ENCODE measurements at places on chromosomes 2 and 18.
A peak's percentile ranks its signal among the peaks of the same experiment; 100 is the strongest.

DNA sequence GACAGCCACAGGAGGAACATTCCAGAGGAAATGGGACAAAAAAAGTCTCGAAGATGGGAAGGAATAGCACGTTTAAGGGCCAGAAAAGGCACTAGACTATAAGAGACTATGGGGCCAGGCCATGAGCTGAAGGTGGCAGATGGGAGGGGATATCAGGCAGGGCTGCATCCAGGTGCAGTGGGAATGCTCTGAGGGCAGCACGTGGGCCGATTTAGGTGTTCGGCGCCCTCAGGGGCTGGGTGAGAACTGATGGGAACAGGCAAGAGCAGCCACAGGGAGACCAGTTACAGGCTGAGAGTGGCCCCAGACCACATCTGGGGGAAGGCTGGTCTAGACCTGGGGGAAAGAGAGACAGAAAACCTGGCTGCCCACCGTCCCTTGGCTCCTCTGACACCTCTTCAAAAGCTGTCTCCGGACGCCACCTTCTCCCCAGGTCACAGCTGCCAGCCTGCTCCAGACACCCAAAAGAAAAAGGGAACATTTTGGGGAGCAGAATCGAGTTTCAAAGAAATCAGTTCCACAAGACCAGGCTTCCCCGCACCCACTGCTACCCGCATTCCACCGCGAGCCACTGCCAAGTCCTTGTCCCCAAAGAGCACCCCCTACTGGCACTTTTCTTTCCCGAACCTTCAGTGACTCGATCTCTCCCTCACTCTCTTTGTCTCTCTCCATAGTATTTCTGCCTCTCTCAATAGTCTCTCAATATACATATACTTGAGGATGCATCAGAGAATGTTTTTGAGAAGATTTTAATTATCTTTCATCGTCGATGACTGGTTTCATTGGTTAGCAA lies 190.1 kb upstream of the AGAP1 start:
- no peak for DNase-seq

GRCh38 chr2:240133401-240133800 lies 2.7 kb downstream of the COPS9 start:
- DNase-seq: no peak

GRCh38 chr2:168338803-168339437 lies 91.5 kb upstream of the STK39 start:
- DNase-seq: no peak

DNA sequence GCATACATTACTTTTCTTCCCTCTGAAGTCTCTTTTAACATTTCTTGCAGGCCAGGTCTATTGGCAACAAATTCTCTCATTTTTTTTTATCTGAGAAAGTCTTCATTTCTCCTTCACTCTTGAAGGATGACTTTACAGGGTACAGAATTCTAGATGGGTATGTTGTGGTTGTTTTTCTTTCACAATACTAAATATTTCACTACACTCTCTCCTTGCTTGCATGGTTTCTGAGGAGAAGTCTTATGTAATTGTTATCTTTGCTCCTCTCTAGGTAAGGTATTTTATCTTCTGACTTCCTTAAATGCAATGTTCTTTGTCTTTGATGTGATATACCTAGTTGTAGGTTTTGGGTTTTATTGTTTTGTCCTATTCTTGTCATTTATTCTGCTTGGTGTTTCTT lies 371.1 kb downstream of the FIGN start:
- DNase-seq: no peak

DNA sequence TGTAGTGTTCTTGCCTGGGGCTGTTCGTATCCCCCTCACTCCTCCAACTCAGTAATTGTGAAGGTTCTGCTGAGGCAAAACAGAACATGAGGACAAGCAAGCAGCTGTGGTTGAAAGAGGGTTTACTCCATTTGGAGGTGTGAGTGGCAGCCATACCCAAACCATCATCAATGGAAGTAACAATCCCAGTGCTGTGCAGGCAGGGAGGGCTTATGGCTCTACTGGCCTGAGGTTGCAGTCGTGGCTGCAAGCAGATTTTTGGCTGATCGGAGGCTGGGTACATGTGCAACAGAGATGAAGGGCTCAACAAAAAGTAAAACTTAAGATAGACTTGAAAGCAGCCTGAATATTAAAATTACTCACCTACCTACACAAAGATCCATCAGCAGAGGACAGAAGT lies 13.2 kb downstream of the SRSF7 start:
- DNase-seq: no peak

DNA sequence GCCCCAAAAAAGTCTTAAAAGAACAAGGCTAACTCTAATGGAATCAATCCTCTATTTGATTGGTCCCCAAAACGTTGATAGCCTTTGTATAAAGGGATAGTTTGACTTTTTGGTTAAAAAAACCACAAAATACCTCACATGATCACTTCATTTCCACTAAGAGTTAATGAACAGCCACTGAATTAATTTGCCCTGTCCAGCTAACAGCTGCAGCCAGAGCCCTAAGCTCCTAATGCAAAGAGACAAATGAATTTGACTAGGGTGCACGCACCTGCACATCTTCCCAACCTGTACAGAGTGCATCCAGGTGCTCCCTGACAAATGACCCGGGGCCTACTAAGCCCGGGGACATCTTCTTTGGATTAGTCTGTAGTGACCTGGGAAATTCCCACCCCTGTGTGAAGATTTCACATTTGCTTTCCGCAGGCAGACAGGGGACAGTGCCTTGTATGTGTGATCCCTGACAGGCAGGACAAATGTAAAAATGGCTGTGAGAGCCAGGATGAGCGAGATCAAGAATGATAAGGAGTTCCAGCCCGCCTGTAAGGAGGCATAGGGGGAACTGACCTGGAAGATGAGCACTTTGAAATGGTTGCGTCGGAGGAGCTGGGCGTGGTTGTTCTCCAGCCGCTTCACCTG lies 893 bp downstream of the CAVIN2 start:
- no peak for DNase-seq

DNA sequence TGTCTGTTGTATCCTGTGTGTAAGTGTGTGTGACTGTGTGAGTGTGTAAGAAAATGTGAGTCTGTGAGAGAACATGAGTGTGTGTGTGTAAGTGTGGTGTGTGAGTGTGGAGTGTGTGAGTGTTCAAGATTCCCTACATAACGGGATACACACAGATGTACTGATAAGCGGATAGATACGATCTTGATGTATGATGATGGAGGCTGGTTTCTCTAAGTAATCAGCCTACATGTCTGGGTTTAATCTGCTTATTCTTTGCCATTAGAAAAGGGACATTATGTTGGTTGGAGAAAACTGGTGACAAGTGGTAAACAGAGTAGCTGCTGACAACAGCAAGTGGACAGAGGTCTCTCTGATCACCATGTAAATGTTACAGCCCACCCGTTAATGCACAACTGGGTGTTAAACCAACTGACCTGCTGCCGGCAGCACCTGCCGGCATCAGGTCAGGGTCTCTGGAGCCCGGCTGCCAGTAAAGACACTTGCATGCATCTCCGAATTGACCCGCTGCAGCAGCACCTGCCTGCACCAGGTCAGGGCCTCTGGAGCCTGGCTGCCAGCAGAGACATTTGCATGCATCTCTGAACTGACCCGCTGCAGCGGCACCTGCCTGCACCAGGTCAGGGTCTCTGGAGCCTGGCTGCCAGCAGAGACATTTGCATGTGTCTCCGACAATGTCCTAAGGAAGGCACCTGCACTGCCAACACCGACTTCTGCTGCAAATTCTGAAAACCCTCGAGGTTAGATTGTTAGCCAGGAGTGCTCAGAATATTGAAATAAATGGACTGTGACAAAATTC lies 87.5 kb downstream of the MBP start:
- no peak for DNase-seq

DNA sequence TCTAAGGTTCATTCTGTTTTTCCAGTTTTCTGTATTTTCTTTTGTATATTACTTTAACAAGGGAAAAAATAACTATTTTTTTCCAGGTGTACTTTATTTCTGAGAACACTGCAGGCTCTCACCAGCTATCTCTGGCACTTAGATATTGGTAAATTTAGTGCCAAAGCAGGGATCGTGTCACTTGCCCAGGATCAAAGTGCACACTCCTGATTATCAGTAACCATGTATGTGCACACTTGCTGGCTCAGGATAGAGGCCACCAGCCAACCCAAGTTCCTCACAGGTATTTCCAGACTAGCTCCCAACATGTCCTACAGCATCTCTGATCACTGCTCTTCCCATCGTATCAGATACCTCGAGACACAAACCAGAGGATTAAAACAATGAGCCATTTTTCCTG lies 5.8 kb upstream of the FZD5 start:
- DNase-seq: no peak

DNA sequence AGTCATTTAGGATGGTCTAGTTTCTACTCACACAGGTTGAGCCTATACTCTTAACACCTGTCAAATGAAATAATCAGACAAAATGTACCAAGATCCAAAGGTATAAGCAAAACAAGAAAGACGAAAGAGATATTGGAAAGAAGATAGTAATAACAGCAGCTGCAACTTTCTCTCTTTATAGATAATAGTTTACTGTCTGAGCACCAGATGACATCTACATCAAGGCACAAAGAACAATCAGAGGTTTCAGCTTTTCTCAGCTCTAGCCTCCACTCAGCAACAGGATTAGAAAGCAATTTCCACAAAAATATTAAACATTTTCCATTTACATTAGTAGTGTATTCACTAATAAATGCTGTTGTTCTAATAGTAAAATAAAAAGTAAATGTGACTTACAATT lies 66.3 kb downstream of the RTTN start:
- DNase-seq: no peak

DNA sequence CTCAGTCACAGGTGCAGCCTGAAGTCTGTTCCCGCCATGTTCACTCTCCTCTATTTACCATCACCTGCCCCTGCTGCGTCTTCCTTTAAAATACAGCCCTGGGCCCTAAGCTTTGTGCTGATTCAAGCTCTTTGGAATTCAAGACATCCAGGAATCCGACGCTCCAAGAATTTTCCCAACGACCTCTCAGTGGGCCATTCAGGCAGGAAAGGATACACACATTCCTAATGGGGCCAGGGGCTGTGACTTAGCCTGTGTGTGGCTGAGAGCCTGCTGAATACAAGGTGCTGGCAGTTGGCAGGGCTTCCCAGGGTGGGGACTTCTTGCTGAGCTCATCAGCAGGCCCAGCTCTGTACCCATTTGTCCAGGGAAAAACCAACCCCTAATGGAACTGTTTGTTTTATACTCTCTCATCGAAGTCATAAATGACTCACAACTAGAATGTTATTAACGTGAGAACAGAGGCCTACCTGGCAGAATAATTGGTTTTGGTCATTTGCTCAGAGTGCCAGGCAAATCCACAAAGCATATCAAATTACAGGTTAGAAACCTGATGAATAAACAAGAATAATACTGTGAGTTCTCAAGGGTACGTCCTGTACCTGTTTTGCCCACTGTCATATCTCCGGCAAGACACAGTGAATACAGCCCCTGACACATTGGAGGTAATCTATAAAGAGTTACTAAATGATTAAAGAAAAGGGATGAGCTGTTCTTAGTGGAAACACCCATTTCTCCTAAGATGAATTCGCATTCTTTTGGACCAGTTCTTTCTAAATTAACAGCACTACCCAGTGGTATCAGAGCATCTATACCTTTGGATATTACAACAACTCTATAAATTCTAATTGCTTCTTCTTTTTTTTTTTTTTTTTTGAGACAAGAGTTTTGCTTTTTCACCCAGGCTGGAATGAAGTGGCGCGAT lies 12.6 kb upstream of the KCMF1 start:
- DNase-seq: no peak

DNA sequence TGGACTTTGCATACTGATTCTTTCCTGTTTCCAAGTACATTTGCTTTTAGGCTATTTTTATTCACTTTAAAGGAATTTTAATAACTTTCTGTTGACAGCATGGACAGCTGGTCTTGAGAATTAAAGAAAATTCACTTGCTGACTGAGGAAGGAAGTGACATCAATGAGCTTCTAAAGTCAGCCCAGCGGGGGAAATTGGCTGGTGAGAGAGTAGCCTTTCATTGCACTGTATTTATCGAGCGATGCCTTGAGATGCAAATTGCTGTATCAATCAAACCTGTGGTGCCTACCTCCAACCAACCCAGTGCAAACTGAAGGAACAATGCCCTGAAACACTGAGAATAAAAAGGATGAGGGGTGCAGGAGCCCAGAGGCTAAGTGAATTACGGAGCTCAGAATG lies 91.4 kb upstream of the AQP4 start:
- DNase-seq: no peak

DNA sequence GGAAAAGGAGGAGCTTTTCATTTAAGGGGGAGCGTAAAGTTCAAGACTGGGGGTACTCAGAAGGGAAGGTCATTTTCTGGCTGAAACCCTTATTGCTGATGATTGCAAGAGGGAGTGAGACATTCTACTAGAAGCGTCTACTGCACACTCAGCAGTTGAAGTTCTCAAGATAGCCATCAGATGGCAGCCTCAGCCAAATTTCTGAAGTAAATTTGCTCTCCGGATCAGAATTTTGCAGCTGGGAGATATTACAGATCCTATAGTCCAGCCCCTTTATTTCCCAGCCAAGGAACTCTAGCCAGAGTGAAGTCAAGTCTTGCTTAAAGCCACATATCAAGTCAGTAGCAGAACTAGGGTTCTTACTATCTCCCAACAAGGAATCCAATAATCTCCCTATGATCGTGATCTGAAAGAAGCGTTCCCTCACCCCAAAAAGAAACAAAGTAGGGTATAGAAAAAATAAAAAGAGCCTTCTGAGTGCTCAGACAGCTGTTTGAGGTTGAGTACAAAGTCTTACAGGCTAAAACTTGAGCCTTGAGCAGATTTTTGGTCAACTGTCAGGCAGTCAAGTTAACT lies 24.0 kb downstream of the RAX start:
- DNase-seq: peak; percentile 26

GRCh38 chr2:70009762-70010575 lies 48.5 kb upstream of the ASPRV1 start:
- DNase-seq: no peak

DNA sequence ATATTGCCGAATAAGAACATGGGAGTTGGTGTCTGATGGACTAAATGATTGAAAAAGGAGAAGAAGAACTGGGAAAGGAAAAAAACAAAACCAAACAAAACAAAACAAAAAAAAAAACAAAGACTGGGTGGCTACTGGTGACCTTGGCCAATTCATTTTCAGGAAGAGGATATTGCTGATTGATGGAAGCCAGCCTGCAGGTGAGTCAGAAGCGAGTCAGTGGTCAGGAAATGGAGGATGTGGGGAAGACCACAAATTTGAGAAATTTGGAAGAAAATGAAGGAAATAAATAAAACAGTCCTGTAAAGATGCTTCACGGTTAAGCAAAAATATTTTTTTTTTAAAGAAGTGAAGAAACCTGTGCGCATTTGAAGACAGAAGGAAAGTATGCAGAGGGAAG lies 296.9 kb downstream of the ZNF521 start:
- DNase-seq: no peak

DNA sequence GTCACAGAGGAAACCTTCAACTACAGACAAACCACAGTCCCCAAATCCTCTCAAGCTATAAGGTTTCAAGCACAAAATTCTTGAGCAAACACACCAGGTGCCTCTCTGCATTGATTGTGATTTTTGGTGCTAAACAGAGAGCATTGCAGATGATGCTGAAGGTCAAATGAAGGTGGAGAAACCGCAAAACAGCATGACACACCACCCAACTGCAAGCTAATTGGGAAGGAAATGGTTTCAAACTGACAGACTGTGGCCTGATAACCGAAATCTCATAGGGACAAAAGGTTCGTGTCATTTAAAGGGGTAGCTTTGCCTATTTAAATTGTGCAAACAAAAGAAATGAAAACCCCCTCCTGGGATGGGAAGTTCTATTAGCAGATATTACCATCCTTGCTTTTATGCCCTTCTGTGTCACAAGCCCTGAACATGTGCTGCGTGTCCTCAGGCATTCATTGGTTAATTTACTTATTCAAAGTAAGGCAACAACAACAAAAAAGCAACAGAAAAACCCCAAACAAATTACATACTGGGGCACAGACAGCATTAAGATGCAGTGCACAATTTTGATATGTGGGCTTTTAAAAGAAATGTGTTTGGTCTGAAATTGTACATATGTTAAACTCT lies 154.9 kb downstream of the AQP4 start:
- DNase-seq: no peak

- no peak for DNase-seq
Measured at GRCh38 chr2:179311101-179311500, 46.5 kb upstream of the SESTD1 start.

Data from activated naive CD4-positive, alpha-beta T cell treated with Interleukin-2 at 50 U/mL for 16 hours (primary cell).